ENCODE measurements at places on chromosomes 12 and 14.

GRCh38 chr12:94792693-94793092 is 142.3 kb upstream of the TMCC3 start:
- DNase-seq: no peak

- no peak for DNase-seq
Measured at GRCh38 chr12:31773867-31774266, 45.0 kb upstream of the AMN1 start.

DNA sequence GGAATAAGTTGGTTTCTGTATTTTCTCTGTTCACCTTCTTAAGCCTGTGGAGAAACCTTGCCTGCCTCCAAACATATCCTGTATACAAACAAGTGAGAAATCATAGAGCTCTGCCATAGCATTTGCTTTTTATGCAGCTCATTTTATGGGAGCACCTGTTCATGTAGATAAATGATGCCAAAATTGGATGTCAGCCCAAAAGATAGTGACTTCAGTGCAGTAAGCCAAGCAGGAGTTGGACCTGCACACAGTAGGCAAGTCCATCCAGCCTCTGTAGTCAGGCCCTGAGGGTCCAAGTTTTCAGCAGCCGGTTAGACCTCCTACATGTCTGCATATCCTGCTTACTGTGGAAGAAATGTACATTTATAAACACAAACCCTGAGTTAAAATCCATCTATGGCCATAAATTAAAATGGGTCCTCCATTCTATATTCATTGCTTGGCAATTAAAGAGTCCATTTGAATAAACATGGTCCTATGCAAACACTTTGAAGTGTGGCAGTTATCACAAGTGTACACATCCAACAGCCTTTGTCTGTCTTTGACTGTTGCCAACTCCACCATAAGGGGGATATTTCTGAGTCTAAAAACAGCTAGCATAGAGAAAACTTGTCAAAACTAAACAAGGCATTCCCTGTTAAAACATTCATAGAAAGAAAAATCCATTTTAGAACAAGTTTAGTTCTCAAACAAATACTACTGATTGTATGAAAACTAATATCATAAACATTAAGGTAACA is 847.8 kb downstream of the RPS29 start:
- no peak for DNase-seq

DNA sequence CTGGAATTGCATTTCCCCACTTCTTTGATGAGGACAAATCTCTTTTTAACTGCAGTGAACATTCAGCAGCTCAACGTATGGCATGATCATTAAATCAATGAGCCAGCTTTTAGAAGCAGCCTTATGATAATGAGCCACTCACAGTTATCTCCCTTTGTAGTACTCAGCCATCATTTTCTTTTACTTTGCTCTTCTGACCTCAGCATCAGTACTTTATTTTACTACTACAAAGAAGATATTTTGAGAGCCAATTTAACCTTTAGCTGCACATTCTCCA is 250.0 kb upstream of the CLEC14A start:
- no peak for DNase-seq

GRCh38 chr14:106280876-106281275 is 754.5 kb downstream of the TMEM121 start:
- DNase-seq: no peak

- DNase-seq: no peak
Measured at GRCh38 chr12:30178916-30179315, 395.2 kb upstream of the TMTC1 start.

- DNase-seq: no peak
Measured at GRCh38 chr14:50967790-50968189, 23.5 kb upstream of the PYGL start.

GRCh38 chr14:66701813-66702212 is 193.9 kb downstream of the GPHN start:
- no peak for DNase-seq

- DNase-seq: no peak
Measured at GRCh38 chr14:74425525-74426201, 347 bp downstream of the SYNDIG1L start.

DNA sequence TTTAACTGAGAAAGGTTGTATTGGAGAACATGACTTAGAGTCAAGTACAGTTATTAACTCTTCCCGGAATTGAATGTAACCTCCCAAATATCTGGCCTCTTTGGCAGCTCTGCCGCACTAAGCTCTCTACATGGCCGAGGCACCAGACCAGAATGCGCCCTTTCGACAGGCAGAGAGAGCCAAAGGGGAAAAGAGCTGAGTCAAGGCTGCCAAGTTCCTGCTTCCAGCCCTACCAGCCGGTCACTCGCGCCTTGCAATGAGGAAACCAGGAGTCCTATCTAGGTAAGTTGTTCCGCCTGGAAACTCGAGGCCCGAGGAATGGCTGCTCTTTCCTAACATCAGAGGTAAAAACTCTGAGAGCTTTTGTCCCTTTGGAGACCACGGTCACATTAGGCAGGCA is 172.2 kb downstream of the BRMS1L start:
- no peak for DNase-seq

GRCh38 chr14:30290001-30290400 is 269.0 kb upstream of the G2E3 start:
- no peak for DNase-seq

GRCh38 chr14:95303552-95303951 is 16.2 kb downstream of the CLMN start:
- DNase-seq: no peak

- DNase-seq: no peak
Measured at GRCh38 chr14:52227619-52228222, 39.8 kb upstream of the PTGDR start.

- no peak for DNase-seq
Measured at GRCh38 chr14:101234244-101234937, 326.9 kb upstream of the DIO3 start.

- DNase-seq: no peak
Measured at GRCh38 chr12:1668833-1669543, 21.9 kb upstream of the ADIPOR2 start.

- DNase-seq: no peak
Measured at GRCh38 chr14:24938593-24938992, 111.4 kb downstream of the STXBP6 start.

GRCh38 chr12:42291680-42292079 is 34.2 kb downstream of the ZCRB1 start:
- no peak for DNase-seq

DNA sequence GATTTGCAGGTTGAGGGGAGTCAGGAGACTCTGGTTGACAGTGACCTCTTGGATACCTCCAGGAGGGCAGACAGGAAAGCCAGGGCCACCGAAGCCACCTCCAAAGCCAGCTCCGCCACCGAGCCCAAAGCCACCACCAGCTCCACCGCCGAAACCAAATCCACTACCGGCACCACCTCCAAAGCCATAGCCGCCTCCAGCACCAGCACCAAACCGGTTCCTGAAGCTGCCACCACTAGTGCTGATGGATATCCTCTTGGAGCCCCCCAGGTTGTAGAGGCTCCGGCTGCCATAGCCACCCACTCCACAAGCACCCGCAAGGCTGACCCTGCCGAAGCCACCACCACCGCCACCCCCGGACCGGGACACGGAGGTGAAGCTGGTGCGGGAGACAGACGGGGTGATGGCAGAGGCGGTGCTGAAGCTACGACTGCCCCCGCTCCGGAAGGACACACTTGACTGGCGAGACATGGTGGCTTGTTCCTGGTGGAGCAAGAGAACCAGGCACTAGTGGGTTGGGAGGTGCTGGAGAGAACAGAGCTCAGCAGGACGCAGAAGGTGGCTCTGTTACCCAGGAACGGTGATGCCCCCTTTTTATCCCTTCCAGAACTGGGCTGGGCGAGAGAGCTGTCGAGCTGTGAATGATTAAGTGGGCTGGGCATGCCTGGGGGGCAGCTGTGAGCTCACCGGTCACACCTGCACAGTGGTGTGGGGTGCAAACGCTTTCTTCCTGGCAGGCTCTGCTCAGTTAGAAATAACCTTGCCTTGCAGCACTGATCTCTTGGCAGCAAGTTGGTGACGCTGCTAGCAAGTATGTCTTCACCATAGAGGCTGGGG is at the start of gene KRT5:
KRT5 (minus strand) TSS at position 569 of the 837 bp plus-strand sequence; CDS start at position 471, 98 bp downstream.
- DNase-seq: no peak

DNA sequence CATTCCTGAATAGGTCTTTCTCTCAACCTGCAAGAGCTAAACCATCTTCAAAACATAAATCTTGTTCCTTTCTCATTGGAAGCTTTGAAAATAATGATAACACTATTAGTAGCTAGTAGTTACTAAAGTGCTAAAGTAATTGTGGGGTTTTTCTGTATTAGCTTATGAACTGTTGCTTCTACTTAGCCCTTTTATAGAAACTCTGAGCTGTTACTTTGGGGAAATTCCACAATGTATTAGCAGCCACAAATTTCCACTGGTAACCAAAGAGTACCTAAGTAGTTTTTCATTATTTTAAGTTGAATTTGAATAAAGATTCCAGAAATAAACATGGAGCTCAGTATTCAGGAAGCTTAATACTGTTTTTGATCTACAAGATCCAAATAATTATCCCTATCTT is 6.4 kb upstream of the MAPK1IP1L start:
- no peak for DNase-seq

DNA sequence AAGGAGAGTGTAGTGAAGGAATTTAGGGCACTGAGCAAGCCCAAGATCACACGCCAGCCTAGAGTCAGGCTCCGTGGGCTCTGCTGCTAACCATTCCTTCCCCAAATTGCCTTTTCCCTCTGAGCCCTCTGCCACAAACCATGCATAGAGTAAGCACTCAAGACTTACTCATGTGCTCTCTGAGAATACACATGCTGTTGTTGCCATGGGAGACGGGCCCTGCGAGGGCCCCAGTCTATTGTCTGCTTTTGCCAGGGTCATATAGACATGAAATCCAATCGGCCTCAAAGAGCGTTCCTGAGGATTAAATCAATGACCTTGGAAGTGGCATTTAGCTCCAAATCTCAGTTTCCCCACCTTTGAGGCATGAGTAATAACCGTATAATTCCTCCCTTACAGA is 48.7 kb upstream of the WSCD2 start:
- DNase-seq: no peak

DNA sequence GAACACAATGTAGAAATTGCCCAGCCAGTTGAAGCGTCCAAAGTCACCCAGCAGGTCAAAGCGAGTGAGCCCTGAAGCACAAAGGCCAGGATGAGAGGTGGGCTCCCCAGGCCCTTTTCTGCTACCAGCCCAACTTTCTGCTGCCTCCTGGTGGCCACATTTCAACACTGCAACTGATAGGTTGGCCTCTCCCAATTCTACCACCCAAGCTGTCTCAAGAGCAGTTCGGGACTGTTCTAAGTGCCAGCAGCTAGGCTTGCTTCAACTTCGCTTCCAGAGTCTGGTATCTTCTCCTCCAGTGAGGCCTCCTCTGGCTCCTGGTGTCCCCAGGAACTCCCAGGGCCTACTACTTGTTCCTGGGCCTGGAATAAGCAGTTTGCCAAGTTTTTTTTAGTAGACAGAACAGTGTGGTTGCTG is 3.4 kb upstream of the DHH start:
- peak; percentile 40 for DNase-seq

- DNase-seq: no peak
Measured at GRCh38 chr14:62308891-62309290, 546.7 kb downstream of the SNAPC1 start.

DNA sequence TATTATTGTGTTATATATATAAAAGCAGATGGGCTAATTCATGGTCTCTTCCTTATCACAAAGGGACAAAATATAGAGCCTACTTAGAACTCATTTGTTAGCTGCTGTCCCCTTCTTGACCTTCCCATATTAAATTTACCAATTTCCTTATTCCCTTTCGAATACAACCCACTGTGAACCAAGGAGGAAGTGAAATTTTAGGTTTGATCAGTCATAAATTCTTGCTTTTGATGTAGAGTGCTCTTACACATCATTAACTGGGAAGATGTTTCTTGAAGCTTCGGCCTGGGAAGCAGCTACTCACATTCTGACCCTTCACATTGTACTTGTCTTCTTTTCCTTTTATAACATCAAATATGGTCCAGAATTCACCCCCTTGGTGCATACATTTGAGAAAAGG is 579.0 kb downstream of the LRFN5 start:
- DNase-seq: no peak

- DNase-seq: no peak
Measured at GRCh38 chr14:80872645-80873044, 68.9 kb downstream of the CEP128 start.

GRCh38 chr12:53380794-53381730 is 1.1 kb downstream of the SP1 start:
- DNase-seq: no peak

- peak; percentile 12 for DNase-seq
Measured at GRCh38 chr14:66508846-66509621, 1.1 kb downstream of the GPHN start.

DNA sequence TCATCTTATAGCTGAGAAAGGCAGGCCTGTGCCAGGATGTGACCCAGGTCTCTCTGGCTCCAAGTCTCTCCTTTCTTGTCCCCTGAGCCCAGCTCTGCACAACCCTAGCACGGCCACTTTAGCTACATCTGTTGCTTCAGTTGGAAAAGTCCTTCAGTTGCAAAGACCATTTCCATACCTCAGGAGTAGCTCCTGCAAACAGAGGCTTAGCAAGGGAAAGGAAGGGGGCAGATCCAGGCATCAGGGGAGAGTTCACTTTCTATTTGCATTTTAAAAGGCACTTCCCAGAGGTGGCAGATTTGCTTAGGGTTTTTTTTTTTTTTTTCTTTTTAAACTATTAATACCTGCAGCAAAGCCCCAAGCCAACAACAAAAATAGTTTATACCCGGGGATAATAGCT is 3.0 kb upstream of the PITPNM2 start:
- DNase-seq: no peak

DNA sequence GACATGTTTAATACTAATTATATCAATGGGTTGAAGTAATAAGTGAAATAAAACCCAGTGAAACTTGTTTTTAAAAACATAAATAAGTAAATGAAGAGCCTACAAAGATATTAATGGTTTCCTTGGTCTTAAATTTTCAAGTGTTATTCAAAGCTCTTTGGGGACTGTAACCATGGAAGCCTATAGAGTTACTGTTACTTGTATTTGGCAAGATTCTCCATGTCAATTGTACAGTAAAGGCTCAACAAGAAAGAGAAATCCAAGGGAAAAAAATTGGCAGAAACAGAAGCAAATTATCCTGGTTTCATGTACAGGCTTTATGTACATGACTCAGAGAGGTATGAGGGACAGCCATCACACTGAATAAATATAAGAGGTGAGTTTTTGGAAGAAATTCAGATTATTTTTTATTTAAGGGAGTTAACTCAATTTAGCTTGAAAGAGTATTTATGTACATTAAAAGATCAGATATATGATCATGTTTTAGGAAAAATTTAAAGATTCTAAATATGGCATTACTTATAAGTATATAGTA is 151.1 kb upstream of the HMGA2 start:
- DNase-seq: no peak

DNA sequence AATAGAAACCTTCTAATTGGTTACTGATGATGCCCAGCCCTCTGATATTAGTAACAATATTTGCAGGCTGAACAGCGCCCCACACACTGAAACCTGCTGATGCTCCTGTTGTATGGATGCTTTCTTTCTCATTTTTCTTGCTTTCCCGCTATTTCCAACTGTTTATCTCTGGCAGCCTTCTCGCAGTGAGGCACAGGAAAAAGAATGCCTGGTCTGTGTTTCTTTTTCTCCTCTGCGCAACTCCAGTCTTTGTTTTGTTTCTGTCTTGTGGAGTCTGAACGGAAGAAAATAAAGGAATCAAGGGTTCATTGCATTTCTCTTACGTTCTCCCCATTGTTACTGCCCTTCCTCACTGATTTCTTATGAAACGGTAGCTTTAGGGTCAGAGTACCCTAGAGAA is 451.2 kb downstream of the EGLN3 start:
- no peak for DNase-seq

GRCh38 chr12:128606538-128606937 is 217.2 kb downstream of the SLC15A4 start:
- no peak for DNase-seq

- no peak for DNase-seq
Measured at GRCh38 chr14:24459331-24459730, 16.8 kb upstream of the SDR39U1 start.

Measured in anterior cingulate cortex (tissue), 58 donors.